ENCODE measurements at places on chromosomes 11 and 22.
A peak's percentile ranks its signal among the peaks of the same experiment; 100 is the strongest.

DNA sequence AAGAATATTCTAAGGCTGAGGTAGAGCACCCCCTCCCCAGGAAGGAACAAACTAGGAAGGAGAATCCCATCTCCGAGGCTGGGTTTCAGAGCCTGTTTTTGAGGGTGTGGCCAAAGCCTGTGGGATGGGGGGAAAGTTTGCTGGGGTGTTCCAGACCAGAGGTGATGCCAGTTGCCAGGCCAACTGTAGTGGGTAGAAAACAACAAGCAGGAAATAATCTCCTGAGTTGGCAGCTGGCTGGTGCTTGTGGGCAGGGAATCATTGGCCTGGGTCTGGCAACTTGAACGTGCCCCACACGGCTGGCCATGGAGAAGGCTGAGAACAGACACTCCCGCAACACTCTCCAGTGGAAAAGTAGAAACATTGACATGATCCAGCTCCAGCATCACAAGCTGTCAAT lies 385.6 kb downstream of the ETS1 start:
- no peak for DNase-seq

- no peak for DNase-seq
Measured at GRCh38 chr11:9231848-9232177, 33.3 kb downstream of the DENND5A start.

DNA sequence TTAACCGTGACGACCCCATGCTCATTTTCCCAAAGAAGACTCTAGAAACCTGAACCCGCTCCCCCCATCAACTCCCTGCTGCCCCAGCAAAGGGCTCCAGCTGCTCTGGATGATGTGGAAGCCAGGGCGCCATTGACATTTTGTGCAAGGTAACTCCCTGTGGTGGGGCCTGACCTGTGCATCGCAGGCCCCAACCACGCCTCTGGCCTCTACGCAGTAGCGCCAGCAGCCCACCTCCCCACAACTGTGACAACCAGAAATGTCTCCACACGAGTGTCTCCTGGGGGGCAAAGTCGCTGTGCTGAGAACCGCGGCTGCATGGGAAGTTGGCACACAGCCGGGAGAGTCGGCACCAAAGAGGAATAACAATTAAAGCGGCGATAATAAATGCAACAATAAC lies 86.9 kb upstream of the PRR5 start:
- no peak for DNase-seq

DNA sequence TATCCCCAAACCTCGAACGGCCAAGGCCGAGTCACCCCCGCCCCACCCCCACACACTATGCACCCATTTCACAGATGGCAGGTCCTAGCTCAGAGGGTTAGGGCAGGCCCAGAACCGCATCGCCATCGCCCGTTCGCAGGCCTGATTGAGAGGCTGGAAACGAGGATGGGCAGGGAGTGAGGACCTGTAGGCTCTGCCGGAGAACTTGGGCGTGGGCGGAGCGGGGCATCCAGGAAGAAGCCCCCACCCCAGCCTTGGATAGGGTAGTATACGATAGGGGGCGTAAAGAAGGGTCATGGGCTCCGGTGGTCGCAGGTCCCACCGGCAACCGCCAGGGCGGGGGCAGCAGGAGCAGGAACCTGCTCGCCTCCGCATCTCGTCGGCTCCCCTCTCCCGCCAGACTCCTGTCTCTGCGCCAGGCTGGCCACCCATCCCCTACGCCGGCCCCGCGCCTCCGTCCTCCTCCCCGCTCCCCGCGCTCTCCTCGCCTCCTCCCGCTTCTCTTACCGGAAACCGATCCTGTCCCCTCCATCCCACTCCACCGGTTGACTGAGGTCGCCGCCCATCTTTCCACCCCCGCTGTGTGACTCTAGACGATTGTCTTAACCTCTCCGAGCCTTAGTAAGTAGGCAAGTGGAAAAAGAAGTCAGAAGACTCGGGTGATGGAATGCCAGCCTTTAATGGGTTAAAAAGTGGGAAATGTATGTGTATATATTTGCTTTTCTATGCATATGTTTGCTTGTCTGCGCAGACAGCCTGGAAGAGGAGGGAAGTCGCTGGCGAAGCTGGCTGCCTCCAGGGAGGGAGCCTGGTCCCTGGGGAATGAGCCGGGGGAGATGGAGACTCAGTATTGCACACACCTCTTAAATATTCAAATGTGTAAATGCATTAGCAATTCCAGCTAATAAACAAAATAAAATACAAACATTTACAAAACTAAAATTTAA lies 52.8 kb downstream of the CYTH4 start:
- peak; percentile 60 for DNase-seq

- DNase-seq, result no peak
Measured at GRCh38 chr11:21810650-21811049, 382.2 kb upstream of the ANO5 start.

GRCh38 chr11:405954-406795 lies 8.6 kb downstream of the SIGIRR start:
- no peak for DNase-seq

DNA sequence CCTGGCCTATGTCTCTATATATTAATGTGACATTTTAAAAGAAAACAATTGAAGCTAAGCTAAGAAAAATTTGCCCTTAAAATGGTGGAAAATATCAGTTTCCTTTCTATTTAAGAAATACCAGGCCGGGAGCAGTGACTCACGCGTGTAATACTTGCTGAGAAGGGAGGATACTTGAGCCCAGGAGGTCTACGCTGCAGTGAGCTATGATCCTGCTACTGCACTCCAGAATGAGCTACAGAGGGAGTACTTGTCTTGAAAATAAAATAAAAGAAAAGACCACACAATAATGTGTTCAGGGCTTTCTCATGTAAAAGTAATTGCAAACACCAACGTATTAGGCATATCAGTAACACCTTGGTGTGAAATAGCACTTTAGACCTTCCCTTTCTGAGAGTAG lies 1.4 kb upstream of the PRSS23 start:
- no peak for DNase-seq

DNA sequence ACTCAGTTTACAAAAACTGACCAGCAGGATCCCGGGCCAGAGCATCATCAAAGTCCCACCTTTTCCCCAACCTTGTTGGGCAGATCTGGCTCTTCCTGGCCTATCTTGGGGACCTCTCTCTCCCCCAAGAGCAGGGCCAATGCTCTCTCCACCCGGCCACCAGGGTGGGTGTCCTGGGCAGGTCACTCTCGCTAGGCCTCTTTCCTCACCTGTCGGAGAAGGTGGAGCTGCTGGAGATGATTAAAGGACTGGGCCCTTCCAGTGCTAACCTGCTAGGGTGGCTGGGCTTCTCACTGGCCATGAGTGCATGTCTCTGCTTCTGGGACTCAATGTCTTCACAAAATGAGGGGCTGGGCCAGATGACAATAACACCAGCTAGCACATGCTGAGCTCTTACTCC lies 2.9 kb upstream of the CAPN5 start:
- DNase-seq, result no peak

- no peak for DNase-seq
Measured at GRCh38 chr11:126482586-126483108, 127.2 kb downstream of the ST3GAL4 start.

DNA sequence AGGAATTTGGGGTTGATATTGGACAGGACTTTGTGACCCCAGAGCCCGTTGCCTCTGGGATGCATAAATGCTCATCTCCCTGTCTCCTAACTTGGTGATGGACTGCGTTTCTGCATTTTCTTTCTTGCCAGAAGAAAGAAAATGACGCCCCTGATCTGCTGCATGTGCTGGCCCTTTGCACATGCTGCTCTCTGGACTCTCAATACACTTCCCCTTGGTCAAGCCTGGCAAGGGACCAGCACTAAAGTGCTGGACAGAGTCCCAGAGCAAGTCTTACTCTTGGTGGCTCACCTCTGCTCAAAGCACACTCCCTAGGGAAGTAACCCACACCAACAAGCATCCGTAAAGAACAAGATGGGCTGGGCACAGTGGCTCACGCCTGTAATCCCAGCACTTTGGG lies 40.7 kb downstream of the MYH9 start:
- DNase-seq, result no peak

GRCh38 chr22:27219036-27219435 lies 561.6 kb downstream of the MIAT start:
- no peak for DNase-seq

DNA sequence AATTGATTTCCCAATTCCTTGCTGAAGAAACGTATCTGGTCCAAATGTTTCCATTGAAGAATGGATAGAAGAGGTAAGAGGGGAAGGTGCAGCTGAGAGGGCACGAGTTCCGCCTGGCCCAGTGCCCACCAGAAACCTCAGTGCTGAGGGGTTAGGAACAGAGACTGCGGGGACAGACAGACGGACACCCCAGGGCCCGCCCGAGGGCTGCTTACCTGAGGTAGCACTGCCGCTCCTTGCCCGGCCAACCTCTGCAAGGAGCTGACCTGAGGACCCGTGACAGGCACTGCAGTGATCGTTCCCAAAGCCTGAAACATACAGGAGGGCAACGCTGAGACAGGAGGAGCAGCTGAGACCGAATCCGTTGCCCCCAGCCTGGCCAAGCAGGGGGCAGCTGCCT lies 89.6 kb downstream of the PHF21B start:
- no peak for DNase-seq

DNA sequence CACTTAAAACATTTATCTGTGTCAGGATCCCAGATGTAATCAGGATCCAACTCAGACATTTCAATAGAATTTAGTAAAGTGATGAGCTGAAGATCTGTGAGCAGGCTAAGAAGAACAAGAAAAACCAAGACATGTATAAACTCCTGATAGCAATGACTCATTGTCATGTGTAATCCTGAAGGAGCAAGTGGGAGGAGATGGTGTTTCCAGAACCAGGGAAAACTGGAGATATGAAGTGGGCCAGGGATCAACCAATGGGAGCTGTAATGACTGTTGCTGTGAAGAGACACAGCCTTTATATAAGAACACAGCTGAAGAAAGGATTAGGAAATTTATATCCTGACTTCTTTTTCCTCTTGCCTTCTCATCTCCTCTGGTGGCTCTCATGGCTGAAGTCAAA lies 682.5 kb upstream of the ARHGAP42 start:
- DNase-seq, result no peak

GRCh38 chr22:44145544-44145943 lies 35.2 kb upstream of the PARVG start:
- DNase-seq, result no peak

GRCh38 chr11:95104856-95105255 lies 15.2 kb downstream of the ENDOD1 start:
- DNase-seq, result no peak

GRCh38 chr11:15627560-15627959 lies 512.8 kb downstream of the INSC start:
- DNase-seq, result no peak

- no peak for DNase-seq
Measured at GRCh38 chr11:60280412-60280811, at the start of gene MS4A4A. Gene MS4A4A, plus strand, starts transcription at chr11:60280666. Its CDS starts 10 bp downstream, at chr11:60280676.

DNA sequence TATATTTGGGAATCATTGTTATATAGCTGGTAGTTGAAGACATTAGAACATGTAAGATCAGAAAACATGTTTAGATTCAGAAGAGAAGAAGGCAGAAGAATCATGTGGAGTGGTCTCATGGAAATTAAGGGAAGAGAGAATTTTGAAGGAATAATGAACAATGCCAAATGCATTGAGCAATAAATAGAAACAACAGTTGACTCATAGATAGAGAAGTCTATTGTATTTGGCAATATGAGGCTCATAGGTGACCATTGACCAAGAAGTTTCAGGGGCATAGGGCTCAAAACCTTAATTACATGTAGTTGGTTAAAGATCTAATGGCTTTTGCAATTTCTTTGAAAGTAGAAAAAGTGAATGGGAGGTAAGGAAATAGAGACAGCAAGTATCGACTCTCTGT lies 123.9 kb downstream of the PAX6 start:
- no peak for DNase-seq

GRCh38 chr11:28488336-28488735 lies 380.1 kb downstream of the METTL15 start:
- no peak for DNase-seq

- DNase-seq, result peak; percentile 63
Measured at GRCh38 chr11:110711776-110712658, at the start of gene ARHGAP20. Gene ARHGAP20, minus strand, starts transcription at chr11:110712437. Its CDS starts 206 bp downstream, at chr11:110712231.

DNA sequence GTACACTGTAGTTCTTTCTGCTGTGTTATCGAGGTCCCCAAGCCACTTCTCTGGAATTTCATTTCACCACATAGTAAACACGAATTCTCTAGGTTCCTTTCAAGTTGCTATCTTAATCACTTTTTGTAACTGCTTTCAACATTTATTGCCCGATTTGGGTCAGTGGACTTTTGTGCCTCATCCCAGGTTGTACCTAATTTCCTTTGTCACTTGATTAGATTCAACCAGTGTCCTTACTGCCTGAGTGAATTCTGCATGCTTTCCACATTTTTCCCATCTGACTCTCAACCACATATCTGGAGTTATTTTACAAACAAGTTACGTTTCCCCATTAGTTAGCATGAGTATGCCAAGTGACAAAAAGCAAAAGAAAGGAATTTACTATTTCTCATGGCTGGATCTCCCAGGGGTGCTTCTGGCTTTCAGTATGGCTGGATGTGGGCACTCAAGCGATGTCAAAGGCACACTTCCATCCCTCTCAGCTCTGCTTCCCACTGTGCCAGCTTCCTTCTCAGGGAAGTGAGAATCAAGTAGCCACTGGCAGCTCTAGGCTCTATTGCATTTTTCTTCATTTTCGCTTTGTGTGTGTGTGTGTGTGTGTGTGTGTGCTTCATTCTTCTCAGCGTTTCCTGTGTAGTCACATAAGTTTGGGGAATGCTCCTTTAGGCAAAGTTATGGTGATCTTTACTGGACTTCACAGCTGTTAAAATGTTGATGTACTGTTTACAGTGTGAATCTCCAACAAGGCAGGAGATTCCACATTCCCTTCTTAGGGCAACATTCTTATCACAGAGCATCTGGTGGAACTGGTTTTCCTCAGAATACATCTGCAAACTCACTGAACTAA lies 128.9 kb downstream of the DBX1 start:
- peak; percentile 73 for DNase-seq

GRCh38 chr11:63574856-63575602 lies 11.8 kb upstream of the PLAAT2 start:
- no peak for DNase-seq

DNA sequence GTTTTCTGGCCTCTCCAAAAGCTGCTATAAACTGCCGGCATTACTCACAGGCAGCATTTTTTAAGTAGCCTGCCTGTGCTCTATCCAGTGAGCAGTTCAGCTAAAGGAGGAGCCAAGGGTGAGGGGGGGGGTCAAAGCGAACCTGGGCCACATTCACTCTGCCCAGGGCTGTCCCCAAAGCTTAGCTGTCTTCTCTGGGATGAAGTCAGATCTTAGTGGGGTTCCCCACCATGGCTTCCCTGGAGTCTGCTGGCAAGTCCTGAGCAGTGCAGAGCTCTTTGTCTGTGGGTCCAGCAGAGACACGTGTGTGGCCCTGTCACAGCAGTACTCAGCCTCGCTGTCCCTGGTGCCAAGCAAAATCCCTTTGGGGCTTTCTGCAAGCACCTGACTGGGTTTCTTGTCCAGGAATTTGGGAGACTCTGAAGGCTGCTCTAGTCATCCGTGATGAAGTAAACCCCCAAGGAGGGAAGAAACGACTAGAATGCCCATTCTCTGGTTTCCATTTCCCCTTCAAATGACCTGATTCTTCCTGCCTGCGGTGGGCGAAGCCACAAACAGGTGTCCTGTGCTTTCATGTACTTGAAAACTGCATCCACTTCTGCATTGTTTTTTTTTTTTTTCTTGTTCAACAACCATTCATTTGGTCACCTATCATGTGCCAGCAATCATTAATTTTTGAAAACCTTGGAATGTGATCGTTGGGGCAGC lies 2.6 kb downstream of the KCNJ5 start:
- DNase-seq, result no peak

All from ELF-1 (cell line).